ENCODE measurements at places on chromosomes 2 and 18.

DNA sequence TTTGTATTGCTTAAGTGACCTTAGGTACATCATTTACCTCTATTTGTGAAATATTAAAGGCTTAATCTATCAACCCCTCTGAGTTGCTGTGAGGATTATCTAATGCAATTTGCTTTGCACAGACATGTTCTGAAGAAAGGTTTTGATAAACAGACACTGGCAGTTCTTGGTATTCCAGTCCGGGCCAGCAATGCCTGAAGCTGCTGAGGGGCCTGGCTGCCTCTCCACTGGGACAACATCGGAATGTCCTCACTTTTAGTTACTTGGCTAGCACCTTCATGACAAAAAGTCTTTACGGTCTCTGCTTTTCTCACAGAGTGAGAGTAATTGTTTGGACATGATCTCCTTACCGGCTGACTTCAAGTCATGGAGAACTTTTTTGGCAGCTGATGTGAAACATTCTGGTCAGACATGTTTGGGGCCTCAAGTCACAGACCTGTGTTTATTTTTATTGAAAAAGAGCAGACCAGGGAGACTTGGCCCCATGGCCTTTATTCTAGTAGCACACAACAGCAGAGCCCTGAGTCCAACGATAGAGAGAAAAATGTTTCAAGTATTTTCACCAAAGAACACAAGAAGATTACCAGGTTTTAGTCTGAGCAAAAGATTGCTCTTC lies 1112.3 kb upstream of the FANCL start:
- no peak for DNase-seq

DNA sequence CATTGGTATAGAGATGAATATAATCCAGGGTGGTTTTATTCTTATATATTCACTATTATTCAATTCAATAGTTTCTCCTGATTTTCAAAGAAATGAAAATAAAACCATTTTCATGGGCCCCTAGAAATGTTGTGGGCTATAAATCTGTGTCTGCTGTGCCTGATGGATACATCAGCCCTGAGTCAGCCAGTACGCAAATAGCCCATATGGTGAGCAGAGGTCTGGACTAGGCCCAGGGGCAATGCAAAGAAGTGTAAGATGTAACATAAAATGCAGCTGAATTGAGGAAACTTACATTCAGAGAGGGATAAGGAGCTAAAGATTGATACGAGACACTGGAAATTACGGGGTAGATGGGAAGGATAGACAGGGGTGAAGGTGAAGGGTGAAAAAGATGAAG lies 122.5 kb downstream of the MAIP1 start:
- DNase-seq, result no peak

DNA sequence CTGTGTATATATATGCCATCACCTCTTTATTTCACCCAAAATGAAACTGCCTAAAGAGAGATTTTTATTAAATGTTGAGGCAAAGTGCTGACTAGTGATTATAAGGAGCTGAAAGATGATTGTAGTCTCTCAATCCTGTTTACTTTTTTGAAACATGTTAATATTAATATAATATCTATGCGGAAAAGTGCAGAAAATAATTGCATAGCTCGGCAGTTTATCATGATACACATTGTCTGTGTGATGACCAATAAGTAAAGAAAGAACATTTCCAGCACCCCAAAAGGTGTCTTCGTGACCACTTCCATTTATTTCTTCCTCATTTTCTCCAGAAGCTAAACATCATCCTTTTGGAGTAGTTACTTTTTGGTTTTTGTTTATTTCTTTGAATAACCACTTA lies 99.0 kb downstream of the BIRC6 start:
- no peak for DNase-seq

GRCh38 chr2:160918258-160918657 lies 242.0 kb upstream of the TANK start:
- no peak for DNase-seq

DNA sequence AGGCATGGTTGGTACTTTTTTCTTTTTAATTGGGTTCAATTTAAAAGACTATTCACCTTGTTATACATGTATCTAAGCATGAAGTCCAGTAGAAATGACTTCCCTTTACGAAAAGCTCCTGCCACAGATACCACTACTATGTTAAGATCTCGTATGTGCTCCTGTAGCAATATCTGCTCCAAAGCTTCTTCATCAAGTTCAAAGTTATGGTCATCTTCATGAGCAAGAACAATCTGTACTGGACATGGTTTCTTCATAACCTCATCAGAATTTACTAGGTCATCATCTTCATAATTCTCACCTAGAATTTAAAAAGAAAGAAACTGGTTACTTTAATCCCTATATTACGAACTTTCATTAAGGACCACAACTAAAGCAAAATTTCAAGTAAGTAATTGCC lies 33.9 kb downstream of the ATL2 start:
- no peak for DNase-seq

GRCh38 chr2:239553376-239554000 lies 152.7 kb upstream of the HDAC4 start:
- DNase-seq, result no peak

- no peak for DNase-seq
These were observed 835.7 kb downstream of the DCDC2C start for GRCh38 chr2:4539121-4539520.

GRCh38 chr2:224709301-224709700 lies 6.9 kb downstream of the CCDC195 start:
- no peak for DNase-seq

DNA sequence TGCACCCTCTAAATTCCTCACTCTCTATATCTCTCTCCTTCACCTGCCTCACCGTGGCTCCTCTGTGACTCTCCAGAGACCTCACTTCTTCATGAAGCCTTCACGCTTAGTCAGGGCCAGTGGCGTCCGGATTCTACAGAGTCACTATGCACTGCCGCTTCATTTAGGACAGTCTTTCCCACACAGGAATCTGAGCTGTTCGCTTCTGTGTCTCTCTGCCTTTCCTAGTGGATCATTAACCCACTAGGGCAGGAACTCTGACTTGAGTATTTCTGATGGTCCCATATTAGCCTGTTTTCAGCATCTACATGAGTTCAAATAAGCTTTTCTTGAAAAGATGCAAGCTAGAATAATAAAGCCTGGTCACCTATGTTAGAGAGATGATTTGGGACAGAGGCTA lies 180.2 kb upstream of the DOK6 start:
- DNase-seq, result no peak

- no peak for DNase-seq
These were observed 101.7 kb downstream of the STK39 start for GRCh38 chr2:168145426-168146310.

DNA sequence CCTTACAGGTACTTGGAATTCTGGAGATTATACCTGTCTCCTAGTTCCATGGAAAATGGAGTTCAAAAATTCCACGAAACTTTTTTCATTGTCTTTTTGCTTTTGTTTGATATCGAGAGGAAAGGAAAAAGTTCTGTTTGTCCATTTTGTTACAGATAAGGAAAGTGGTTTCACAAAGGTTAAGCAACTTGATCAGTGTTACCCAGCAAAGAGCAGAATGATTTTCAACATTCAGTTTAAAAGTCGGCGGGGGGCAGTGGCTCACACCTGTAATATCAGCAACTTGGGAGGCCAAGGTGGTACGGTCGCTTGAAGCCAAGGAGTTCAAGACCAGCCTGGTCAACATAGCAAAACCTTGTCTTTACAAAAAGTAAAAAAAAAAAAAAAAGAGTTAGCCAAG lies 118.8 kb downstream of the LDLRAD4 start:
- DNase-seq, result no peak

- DNase-seq, result peak; percentile 65
These were observed 1.6 kb downstream of the CTIF start for GRCh38 chr18:48540251-48541025.

DNA sequence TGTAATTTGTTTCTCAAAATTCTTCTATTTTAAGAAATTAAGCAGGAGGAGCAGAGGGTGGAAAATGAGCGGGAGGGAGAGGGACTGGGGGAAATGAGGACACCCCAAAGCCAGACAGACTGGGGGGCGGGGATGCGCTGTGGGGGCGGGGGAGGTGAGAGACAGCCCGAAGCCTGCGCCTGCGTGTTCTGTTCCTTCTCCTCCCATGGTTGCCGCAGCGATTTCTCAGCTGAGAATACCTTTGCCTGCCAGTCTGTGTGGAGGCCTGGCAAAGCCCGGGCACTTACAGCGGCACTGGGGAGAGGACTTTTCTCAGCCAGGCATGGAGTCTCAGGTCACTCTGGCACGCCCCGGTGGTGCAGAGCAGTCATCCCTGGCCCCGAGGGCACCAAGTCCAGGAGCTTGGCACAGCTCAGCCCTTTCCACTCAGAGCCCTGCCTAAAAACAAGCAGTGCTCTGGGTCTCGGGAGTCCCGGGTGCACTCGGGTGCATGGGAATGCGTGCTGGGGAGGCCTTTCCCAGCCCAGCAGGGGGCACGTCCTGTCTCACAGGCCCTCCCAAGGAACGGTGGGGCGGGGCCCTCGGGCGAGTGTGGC lies 289.3 kb upstream of the HS6ST1 start:
- DNase-seq, result no peak

- DNase-seq, result peak; percentile 29
These were observed 10.0 kb upstream of the D2HGDH start for GRCh38 chr2:241724259-241724974.

DNA sequence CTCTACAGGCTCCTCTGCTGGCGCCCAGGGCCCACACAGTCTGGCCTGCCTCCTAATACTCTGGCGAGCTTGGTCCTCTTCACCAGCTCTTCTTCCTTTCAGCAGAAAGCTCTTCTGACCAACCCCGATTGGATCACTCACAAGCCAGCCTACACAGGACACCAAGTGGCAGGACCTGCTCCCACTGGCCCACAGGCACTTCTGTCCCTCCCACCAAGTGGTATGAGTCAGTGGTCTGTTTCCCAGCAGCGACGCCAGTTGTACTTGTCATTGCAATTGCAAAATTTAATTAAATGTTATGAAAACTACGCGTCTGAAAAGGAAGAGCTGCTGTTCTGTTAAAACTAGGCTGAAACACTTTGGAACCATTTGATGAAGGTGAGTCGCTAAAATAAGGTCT lies 46.7 kb downstream of the NDUFA10 start:
- no peak for DNase-seq

- no peak for DNase-seq
These were observed 12.9 kb downstream of the ADCY3 start for GRCh38 chr2:24907116-24907515.

- peak; percentile 76 for DNase-seq
These were observed 47.6 kb downstream of the PDCL3 start for GRCh38 chr2:100610381-100610831.

- no peak for DNase-seq
These were observed 1.1 kb upstream of the SLC66A2 start for GRCh38 chr18:79952456-79952995.
